Thoracic aorta (tissue), 2 donors: ENCODE measurements at places on chromosomes 1 and 21. TPM values are rescaled to one million over a fixed set of nuclear protein-coding genes. Genes with fewer than 3 reads are reported as not detected.

DNA sequence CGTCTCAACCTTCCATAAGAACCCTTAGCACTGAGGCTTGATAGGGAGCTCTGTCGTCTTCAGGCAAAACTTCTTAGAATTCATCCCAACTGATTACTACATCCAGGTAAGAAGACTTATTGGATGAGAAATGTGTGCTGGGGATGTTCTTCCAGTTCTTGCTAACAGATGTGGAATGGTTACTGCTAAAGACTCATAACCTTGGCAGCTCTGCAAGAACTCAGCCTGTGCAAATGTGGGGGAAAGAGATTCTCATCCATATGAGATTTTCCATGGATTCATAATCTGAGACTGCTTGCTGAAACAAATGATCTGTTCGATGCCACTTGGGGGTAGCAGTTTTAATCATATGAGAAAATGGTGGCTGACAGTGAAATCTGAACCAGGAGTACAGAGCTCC lies 48.2 kb downstream of the NTPCR start:
- DNase-seq: no peak

- no peak for DNase-seq
These were observed 135.7 kb upstream of the SLC45A1 start for GRCh38 chr1:8182034-8182761.

ZNF695 gene
- total RNA-seq: not detected

- DNase-seq: no peak
These were observed 233.7 kb downstream of the SRGAP2C start for GRCh38 chr1:121418369-121419049.

DNA sequence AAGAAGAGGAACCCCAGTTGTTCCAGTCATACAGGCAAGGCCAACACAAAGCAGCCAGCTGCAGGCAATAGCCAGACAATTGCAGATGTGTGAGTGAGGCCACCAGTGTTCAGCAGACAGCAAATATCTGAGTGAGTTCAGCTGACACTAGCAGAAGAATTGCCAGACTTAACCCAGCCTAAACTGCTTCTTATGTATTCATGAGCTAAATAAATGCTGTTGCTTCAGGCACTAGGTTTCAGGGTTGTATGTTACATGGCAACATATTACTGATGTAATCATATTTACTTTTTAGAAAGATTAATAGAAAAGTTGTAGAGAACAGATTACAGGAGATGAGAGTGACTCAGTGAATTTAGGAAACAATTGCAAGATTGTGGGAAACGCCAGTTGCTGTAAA lies 129.8 kb upstream of the CHODL start:
- DNase-seq: no peak

SPRR5 gene
- total RNA-seq: not detected

GRCh38 chr1:233376382-233377110 lies 49.0 kb downstream of the MAP3K21 start:
- DNase-seq: no peak

FMO2 gene
- total RNA-seq: 375 TPM

GRCh38 chr1:26959722-26960624 lies at the start of gene KDF1:
TSS of gene KDF1 (minus strand) at chr1:26960468. CDS start at chr1:26952380, 8,088 bp downstream.
- DNase-seq: no peak
